ENCODE measurements at places on chromosomes 6 and 20. TPM values are rescaled to one million over a fixed set of nuclear protein-coding genes. Genes with fewer than 3 reads are reported as not detected.
A peak's percentile ranks its signal among the peaks of the same experiment; 100 is the strongest.

Gene LPA
- total RNA-seq: not detected

DNA sequence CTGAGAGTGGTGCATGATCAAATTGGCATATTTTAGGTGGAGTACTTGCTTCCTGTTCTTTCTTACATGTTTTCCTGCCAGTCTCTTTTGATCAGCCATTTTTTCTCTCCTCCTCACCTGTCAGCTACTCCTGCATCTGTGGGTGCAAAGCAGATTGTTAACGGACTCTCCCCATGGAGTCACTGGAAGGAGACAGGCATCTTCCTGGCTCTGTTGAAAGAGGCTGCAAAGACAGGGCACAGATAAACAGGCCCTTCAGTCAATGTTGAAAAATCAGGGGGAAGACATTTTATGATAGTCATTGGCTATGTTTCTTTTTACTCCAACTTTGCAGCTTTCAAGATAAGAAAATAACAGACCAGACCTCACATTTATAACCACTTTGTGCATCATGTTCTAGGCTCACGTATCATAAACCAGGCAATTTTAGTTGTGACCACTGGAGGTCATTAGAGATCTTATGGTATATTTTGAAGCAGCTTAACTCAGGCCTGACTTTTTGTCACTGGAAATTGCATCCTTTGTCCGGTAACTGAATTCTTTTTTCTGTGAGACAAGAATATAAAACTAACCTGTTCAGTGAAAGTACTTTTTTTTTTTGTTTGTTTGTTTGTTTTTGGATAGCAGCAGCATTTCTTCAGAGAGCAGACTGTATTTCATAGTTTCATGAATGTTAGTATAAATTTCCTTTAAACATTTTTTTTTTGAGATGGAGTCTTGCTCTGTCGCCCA, 20.1 kb downstream of the ECT2L start:
- peak; percentile 36 for DNase-seq

DNA sequence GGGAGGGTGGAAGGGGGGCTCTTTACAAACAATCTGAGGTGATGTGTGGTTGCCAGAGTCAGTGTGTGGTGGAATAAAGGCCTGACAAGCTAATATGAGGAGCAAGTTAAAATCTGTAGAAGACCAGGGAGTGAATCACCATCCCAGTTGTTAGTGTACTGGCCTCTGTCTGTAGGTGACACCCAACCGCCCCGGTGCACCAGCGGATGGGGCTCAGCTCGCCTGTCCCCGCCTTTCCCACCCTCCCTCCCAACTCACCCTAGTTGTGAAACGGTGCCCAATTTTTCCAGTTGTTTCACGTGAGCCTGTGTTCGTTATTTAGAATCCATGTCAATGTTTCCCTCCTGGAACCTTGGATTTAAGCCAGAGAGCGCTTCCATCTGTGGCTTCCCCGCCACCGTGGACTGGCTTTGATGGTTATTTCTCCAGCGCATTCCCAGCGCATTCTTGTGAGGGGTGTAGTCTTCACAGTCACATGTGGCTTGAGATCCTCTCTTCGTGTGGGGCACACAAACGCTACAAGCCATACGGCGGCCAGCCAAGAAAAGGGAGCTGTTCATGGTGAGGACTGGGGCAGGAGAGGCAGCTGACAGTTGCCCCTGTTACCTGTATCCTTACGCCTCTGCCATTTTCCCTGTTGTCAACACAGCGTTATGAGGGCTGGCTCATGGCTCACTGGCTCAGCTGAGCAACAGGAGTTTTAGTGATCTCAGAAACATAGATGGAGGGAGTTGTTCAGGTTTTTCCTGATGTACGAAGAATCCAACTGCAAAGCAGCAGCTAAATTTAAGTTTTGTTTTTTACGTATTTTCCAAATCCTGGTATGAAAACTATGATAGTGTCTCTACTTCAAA, 137.6 kb downstream of the ZDHHC14 start:
- DNase-seq: no peak

Gene FAM162B
- total RNA-seq: not detected

GRCh38 chr20:11907621-11908020, 10.1 kb upstream of the BTBD3 start:
- no peak for DNase-seq
